Urinary bladder (tissue), 4 donors: ENCODE measurements at places on chromosomes 5 and 9. TPM values are rescaled to one million over a fixed set of nuclear protein-coding genes. Genes with fewer than 3 reads are reported as not detected.

Gene SELENOP
- polyA plus RNA-seq: 283 TPM

Gene SLC34A3
- polyA plus RNA-seq: 0.05 TPM

Gene FBP2
- 0.56 TPM for polyA plus RNA-seq

Gene PTPRD
- 7.3 TPM for polyA plus RNA-seq

Gene PCDHGA1
- 1.2 TPM for polyA plus RNA-seq

Gene SLC36A2
- polyA plus RNA-seq: 0.03 TPM
